ENCODE measurements at places on chromosomes 7 and 10.

DNA sequence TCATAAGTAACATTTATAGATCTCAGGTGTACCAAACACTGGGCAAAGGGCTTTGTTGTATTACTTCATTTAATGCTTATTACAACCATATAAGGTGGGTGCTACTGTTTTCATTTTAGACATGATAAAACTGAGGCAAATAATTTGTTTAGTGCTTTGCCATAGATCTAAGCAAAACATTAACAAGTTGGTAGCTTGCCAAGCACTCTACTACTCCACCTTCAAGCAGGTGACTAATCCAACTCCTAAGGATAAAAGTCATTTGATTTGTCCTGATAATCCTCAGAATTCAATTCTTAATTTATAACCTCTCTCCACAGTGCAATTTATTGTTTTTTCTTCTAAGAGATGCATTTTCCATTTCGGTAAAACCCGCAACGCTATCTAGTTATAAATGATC is 646.4 kb downstream of the GRM8 start:
- DNase-seq = no peak

DNA sequence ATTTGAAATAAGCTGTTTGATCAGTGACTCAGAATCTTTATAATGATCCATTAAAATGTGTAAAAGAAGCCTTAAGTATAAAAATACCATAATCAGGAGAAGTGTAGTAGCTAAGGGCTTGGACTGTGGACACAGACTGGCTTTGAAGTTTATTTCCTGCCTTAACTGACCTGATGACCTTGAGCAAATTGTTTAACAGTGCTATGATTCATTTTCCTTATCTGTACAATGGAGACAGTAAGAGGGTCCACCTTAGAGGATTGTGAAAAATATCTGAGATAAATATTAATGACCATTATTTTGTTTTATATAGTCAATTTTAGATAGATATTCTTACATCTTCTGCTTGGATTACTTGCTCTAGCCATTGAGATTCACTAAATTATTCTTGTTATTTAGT is 13.3 kb upstream of the RPA3 start:
- DNase-seq = no peak

DNA sequence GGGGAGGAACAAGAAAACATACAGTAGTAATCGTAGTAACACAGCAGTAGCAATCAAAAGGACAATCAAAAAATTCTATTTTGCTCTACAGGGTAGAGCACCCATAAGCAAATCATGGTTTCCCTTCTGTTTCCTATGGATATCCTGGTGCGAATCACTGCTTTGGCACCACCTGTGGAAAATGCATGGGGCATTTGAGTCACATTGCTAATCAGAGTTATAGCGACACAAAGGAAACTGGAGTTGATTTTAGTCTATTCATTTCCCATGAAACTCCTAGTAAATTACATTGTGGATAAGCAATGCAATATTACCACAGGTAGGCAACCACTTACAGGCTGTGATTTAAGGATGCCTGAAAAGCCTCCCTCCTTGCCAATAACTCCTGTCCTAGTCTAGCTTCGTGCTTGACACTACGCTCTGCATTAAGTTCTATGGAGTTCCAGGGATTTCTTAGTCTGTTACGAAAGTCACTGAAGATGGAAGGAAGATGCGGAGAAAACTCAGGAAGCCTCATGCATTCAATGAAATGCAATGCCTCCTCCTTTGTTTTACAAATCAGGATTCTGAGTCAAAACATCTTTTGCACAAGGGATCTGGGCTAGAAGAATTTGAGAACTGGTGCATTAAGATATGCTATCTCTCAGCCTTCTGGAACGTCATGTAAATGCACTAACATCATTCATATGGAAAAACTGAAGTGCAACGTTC is 188.4 kb downstream of the DGKI start:
- no peak for DNase-seq

GRCh38 chr7:128954830-128955802 is 17.4 kb downstream of the IRF5 start:
- peak; percentile 78 for DNase-seq

- DNase-seq = no peak
Observed at GRCh38 chr10:24850727-24851296, 101.6 kb downstream of the PRTFDC1 start.

- no peak for DNase-seq
Observed at GRCh38 chr7:2979951-2980350, 63.7 kb downstream of the CARD11 start.

GRCh38 chr7:47875998-47876744 is 72.1 kb downstream of the PKD1L1 start:
- DNase-seq = no peak

DNA sequence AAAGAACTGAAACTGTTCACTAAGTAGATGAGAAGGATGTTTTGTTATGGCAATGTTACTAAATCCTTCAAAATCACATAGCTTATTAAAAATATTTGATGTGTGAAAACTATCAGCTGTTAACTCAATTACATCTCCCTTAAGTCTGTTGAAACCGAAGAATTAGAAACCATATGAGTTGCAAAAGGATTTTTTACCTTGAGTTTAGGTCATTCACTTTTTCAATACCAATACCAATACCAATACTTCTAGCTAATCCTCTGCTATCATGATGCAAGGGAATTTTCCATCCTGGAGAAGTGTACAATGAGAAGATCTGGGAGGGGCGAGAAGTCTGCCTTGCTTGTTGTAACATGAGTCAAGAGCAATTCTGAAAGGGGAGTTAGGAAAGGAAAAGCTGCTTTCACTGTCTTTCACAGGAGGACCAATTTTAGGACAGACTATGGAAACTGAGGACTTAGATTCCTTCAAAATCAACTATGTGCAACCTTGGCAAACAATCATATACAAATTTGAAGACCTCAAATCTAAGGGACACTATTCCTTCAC is 199.7 kb downstream of the IMMP2L start:
- DNase-seq = peak; percentile 54

DNA sequence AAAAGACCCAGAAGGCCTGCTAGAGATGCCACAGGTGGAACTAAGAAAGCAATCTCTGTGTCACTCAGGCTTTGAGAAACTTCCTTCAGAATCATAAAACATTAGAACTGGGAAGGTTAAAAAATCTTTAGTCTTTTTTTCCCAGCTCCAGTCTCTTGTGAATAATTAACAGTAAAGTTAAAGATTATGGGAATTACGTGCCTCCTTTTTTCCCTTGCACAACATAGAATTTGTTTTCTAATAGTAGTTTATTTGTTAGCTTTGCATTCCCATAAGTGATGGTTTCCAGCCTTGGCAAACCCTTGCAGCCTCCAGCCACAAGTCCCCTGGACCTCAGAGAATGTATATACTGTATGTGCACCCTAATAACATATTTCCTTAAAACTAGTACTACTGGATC is 128.3 kb downstream of the TPST1 start:
- no peak for DNase-seq

DNA sequence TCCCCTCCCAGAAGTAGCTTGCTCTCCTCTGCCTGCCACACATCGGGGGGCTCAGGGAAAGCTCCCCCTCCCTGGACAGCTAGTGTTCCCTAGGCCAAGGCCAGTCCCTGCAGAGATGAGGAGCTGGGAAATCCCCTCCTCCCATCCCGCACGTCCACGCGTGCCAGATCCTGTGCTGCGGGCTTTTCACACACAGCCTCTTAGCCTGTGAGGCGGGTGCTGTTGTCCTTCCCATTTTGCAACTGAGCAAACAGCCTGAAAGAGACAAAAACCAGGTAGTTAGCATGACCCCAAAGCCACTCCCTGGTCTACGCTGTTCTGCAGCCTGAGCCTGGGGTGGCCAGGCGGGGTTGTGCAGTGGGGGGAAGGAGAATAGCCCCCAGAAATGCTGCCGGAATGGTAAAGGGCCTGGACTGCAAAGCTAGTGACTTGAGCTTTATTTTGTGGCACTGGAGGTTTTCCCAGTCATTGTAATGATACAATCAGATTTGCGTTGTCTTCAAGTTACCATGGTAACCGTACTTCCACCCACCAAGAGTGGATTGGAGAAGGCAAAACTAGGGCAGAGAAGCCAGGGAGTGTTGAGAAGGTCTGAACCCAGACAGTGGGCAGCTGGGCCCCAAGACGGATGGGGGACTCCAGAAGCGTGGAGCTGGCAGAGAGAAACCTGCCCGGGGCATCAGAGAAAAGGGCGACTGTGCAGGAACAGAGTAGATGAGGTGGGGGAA is 98.6 kb upstream of the KCTD7 start:
- peak; percentile 18 for DNase-seq

- DNase-seq = no peak
Observed at GRCh38 chr7:2843191-2843685, 870 bp downstream of the GNA12 start.

GRCh38 chr10:21402606-21403083 is 122.8 kb downstream of the SKIDA1 start:
- DNase-seq = peak; percentile 45

DNA sequence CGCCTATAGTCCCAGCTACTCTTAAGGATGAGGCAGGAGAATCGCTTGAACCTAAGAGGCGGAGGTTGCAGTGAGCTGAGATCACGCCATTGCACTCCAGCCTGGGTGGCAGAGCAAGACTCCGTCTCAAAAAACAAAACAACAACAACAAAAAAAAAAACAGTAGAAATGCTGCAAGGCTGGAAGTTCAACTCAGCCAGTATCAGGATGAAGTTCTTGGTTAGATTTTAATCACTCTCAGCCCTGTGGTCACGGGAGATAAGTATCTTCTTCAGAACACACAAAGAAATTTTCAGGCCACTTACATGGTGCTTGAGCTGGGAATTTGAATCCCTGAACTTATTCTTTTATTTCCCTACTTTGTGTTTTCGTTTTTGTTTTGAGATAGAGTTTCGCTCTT is 120.4 kb downstream of the MARCHF5 start:
- DNase-seq = no peak

- DNase-seq = no peak
Observed at GRCh38 chr7:39417642-39418041, 148.6 kb upstream of the YAE1 start.

DNA sequence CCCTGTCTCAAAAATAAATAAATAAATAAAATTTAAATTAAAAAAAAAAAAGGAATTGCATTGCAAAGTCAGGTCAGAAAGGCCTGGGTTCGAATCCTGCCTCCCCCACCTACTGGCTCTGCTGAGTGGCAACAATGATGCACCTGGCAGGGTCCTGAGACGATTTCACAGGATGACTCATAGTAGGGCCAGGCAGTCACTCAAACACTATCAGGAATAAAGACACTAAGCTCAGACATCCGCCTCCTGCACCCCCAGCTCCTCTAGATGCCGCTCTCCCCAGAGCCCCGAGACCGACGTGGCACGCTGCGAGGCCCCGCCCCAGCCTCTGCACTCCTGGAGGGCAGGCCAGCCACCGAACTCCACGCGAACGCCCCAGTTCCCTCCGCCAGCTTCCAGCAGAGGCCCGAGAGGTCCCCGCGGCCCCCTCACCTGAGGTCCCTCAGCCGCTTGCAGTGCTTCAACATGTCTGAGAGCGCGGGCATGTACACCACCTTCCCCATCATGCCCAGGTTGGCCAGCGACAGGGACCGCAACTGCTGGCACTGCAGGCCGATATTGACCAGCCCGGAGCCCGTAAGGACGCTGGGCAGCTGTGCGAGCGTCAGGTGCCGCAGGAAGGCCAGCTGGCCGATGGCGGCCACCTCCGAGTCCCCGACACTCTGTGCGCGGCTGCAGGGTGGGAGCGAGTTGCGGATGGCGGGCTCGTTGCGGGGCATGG is 76.6 kb upstream of the TNRC18 start:
- no peak for DNase-seq

DNA sequence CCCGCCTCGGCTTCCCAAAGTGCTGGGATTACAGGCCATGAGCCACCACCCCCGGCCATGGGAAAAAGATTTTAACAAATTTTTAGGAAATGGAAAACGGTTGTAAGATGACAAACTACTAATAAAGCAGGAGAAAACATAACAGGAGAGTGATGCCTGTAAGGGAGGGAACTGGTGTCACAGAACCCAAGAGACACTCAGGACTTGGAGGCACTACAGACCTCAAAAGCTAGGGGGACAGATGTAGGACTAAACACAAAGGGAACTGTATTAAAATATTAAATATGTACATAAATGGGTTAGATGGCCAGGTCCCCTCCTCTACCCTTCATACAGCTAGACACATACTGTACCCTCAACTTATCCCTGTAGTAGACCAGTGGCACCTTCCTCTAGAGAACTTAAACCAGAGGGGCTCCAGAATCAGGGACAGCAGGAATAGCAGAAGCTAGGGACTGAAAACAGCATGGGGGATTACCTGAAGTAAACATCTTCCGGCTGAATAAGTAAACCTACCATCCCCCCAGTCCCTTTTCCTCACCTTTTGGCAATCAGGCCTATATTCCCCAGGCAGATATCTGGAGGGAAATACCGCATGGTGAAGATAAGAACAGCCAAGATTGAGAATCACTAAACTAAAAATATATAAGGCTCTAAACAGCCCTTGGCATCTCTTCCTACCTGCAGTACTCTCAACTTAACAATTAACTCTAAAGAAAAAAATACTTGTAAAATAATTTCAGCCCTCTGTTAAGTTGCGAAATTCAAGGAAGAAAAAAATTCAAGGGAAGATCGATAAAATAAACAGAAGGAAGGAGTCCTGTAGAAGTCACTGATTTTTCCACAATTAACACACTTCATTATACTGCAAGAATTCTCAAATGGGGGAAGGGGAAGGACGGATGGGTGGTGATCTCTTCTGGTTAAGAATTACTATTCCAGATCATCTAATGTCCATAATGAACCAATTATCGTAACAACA is 15.5 kb downstream of the TM9SF3 start:
- no peak for DNase-seq

GRCh38 chr7:74267756-74268565 is 13.8 kb upstream of the RFC2 start:
- DNase-seq = no peak

- DNase-seq = no peak
Observed at GRCh38 chr7:71900556-71900955, 511.6 kb downstream of the CALN1 start.
